Mesothelial cell of epicardium (in vitro differentiated cells): ENCODE measurements at places on chromosomes 11 and 22.

DNA sequence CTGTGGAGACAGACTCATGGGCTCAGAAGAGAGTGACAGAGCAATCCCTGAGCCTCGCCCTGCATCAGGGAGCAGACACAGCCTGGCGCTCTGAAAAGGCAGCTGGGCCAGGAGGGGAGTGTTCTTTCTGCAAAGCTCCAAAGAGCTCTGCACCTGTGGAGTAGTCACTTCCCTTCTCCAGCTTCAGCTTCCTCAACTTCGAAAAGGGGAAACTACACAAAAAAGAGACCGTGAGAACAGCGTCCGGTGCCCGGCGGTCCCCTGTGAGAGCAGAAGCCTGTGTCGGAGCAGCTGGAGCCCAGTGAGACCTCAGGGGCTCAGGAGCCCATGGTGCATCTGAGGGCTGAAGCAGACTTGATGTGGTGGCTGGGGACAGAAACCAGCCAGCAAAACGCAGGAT lies 35.1 kb downstream of the TP53I11 start:
- DNase-seq = no peak

GRCh38 chr11:13721760-13722159 lies 53.3 kb downstream of the FAR1 start:
- no peak for DNase-seq

DNA sequence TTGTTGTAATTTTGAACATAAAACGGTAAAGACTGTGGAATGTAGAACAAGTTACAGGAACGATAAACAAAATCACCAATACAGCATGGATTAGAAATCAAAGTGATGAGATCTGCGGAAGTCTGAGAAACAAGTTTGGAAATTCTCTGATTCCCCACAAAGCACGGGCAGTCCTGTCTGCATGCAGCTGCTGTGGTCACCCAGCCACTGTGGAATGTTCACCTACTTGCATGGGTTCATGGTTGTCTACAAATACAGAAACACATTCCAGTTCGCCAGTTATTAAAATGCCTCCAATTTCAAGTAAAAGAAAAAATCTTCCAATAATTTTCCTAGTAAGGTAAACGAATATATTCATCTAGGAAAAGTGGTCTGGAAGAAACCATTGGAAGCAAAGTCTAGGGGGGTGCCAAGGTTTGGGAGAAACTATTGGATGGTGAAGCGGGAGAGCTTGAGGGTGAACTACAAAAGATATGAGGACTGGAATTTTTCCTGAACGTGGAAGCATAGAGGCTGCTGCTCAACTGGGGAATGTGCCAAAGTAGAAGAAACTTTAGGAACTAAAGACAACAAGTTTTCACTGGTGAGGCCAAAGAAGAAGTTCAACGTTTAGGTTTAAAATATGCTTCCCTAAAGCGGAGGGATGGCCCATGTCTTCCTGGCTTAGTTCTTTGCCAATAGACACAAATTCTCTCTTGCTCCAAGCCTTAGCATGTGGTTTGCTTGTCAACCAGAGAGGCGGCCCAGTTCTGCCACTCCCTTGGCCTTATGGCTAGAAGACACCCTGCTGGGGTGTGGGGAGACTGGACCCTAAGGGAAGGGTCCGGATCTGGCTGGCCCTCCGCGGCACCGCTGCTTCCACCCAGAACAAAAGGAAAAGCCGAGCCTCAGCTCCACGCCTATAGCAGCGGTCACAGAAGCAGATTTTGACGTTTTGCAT lies 70.2 kb downstream of the CTTN start:
- no peak for DNase-seq

DNA sequence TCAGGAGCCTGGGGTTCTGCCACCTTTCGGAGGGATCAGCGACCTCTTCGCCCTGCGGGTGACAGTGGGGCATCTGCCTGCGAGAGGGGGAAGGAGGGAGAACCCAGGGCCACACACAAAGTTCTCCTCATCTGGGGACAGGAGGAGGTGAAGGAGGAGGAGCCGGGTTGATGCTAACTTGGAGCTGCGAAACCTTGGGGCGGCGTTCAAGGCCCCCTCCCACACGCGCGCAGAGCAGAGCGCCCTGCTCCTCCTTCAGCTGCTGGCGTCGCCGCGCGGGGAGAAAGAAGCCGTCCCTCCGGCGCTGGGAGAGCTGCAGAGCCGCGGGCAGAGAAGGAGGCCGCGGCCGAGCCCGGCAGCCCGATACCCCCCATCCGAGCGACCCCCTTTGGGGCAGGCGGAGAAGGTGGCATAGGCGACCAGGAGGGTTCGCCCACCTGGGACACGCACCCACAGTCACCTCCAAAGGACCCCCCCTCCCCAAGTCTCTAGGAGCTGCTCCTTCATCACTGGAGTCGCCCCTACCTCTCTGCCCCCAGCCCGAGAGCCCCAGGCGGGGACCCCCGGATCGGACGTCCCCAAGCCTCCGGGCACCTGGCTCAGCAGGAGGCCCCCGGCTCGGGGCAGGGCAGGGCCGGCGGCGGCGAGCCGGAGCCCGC lies at the start of gene RASD2:
TSS of gene RASD2 (plus strand) at position 237 of the 659 bp plus-strand sequence. CDS start 5,979 bp downstream, outside the sequence.
- DNase-seq = peak; percentile 44

- no peak for DNase-seq
Observed at GRCh38 chr11:66541892-66542291, 4.0 kb downstream of the ZDHHC24 start.

GRCh38 chr11:81098471-81098870 lies 1635.2 kb downstream of the FAM181B start:
- no peak for DNase-seq

DNA sequence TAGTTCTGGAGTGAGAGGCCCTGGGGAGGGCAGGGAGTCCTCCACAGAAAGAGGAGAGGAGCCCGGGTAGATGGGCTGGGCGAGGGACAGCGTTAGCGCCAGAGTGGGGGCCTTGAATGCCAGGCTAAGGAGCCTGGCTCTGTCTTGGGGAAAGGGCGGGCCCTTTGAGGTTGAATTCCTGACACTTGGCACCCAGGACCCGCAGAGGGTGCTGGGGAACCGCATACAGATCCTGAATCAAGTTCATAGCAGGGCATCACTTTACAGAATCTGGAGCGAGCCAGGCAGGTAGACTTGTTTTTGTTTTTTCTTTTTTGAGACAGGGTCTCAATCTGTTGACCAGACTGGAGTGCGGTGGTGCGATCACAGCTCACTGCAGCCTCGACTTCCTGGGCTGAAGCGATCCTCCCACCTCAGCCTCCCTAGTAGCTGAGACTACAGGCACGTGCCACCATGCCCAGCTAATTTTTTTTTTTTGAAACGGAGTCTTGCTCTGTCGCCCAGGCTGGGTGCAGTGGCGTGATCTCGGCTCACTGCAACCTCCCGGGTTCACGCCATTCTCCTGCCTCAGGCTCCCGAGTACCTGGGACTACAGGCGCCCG lies 6.1 kb downstream of the CARNS1 start:
- no peak for DNase-seq

DNA sequence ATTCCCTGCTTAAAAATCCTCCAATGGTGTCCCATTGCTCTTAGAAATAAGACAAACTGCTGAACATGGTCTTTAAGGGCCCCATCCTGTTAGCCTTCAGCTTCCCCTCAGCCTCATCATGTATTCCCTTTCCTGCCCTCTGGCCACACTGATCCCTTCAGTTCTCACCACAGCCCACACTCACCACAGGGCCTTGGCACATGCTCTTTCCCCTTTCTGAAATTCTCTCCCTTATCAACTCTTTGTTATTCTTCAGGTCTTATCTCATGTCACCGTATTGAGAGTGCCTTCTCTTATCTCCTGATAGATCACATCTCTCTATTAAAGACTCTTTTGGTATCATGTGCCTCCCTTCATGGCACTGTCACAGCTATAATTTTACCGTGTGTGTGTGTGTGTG lies 167.8 kb upstream of the MPPED2 start:
- no peak for DNase-seq

DNA sequence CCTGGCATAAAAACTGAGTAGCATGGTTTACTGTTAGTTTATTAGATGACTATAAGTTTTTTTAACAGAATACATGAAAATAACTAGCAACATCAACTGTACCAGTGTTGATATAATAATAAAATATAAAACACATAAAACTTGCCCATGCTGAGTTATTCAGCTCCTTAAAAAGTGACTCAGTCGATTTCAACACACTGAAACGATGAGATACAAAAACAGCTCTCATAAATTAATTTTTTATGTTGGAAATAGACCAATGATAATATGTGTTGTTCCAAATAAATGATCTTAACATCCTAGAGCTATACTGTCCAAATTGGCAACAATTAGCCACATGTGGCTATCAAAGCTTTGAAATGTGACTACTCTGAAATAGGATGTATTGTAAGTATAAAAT lies 15.9 kb downstream of the PDGFD start:
- no peak for DNase-seq

DNA sequence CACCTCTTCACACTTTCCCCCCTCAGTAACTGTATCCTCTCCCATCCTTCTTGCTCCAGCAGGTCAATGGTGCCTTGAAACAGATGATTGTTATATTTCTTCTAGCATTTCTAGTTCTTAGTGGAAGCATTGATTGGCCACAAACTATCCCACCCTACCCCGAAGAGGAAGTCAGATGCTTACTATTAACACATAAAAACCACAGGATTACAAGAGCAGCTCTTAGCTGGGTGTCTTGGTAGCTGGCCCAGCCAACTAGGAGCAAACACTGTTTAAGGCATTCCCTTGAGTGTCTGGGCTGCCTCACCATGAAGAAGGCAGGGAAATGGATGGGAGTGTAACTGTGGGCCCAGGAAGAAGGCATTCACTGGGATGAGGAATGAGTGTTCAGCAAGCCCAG lies 176.6 kb downstream of the GRIK4 start:
- no peak for DNase-seq

DNA sequence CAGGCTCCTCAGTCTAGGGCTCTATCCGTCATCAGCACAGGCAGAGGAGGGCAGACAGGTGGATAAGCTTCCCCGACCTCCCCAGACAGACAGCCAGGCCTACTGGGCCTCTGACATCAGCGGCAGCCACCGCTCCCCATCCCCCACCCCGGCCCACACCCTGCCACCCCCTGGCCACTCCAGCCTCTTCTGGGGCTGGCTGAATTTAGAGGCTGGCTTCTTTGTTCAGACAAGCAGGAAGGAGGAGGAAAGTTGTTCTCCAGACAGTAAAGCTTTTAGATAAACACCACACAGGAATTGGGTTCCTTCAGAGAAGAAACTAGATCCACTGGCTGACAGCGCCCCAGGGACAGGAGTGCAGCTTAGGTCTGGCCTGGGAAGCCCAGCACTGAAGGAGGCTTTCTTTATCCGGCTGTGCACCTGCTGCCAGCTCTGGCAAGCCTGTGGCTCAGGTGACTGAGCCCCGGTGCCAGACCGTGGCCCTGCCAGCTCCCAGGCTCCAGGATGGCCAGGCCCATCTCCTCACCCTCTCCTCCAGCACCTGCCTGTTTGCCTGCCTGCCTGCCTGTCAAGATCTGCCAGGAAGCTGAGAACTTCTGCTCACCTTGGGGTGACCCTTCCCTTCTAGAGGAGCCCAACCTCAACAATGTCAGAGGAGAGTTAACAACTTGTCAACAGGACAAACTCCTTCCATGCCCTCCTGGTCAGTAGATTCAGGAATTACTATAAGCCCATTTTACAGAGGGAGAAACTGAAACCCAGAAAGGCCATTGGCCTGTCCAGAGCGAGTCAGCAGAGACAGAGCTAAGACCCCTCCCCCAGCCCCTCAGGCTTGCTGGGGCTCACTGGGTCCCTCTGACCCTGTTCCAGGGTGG lies 44.0 kb upstream of the KLHL35 start:
- no peak for DNase-seq

DNA sequence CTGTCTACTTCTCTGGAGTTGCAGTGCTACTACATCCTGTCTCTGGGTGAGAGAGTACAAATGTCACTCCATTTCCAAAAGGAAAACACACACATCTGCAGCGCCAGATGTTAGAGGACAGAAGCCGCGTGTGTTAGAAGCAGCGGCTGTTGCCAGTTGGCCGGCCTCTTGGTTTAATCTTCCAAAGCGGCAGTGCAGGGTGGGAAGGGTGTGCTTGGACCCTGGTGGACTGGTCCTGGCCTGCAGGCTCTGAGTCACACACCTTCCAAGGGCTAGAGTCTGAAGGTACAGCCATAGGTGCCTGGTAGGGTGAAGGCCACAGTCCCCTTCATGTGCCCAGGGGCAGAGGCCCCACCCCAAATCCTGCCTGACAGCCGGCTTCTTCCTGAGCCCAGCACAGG lies 99.8 kb downstream of the CTTN start:
- no peak for DNase-seq

GRCh38 chr11:12008790-12009616 lies 577 bp upstream of the DKK3 start:
- peak; percentile 54 for DNase-seq

DNA sequence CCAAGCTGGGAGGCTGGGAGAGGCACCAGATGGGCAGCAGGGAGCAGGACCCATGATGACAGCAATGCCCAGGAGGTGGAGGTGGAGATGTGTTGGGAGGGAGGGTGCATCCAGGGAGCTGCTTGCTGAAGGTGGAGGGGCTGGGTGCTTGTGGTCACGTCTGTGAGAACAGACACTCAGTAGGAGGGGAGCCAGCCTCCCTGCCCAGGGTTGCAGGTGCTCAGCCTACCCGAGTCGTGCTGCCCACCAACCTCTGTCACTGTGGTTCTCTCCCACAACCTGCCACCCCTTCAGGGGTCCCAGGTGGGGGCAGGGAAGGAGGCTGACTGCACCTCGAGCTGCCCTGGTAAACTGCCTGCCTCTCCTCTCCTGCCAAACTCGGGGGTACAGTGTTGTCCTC lies 5.5 kb downstream of the PRDX5 start:
- DNase-seq = no peak

- no peak for DNase-seq
Observed at GRCh38 chr11:86877503-86877902, 77.2 kb downstream of the PRSS23 start.

GRCh38 chr11:45155058-45155551 lies 8.7 kb downstream of the PRDM11 start:
- no peak for DNase-seq

DNA sequence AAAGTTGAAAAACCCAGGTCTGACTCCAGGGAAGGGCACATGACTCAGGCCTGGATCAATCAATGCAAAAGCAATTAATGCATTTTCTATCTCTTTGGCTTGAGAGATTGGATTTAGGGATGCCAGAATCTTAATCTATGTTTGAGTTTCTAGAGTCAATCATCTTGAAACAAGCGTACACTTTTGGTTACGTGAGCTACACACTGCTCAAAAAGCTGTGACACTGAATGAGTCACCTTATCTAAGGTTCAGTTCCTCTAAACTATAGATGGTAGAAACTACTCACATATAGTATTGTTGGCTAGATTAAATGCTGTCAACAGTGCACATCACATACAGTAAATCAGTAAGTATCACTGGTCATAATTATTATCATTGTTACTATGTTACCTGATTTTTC lies 24.2 kb downstream of the MRE11 start:
- DNase-seq = no peak

- no peak for DNase-seq
Observed at GRCh38 chr11:33059331-33060007, 20.1 kb downstream of the TCP11L1 start.
